ENCODE measurements at places on chromosomes 4 and X.

DNA sequence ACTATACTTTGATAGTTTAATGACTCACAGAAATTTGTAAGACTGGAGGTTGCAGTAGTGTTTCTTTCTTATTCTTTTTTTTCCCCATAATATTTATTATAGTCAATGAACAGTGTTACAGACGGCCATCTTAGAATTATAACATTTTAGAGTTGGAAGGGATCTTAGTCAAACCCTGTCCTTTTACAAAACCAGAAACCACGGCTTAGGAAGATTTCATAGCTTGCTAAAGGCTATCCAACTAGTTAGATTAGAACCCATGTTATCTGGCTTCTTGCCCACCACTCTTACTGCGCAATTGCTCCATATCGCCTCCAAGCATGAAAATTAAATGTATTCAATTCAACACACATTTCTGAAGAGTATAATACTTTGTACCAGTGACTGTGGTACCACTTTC lies 1.1 kb downstream of the XIAP start:
- H3K27ac ChIP-seq, result peak overlapping the region; percentile 96
- no peaks in the 10 kb centered on the region for H3K36me3 ChIP-seq
- peaks cover 9% of the 10 kb centered on the region for H3K4me1 ChIP-seq
- no peak for DNase-seq
- no peaks in the 10 kb centered on the region for H3K27me3 ChIP-seq

DNA sequence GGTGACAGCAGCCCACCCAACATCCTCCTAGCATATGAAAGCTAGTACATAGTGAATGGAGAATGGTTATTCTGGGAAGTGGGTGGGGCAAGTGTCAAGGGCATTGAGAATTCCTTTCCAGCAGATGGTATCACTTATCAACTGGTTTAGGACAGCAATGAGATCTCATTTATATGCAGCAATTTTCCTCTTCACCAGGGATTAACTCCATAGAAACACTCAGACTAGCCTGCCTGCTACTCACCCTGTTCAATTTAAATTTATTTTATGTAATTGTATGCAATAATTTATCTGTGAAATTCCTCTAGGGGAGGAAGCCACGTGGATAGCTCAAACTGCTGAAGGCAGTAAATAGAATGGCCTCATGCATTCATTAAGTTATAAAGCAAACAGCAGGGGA lies 101.6 kb upstream of the MID1IP1 start:
- no peaks in the 10 kb centered on the region for H3K27me3 ChIP-seq
- no peak overlapping the region for H3K4me3 ChIP-seq
- H3K27ac ChIP-seq, result no peak overlapping the region
- no peaks in the 10 kb centered on the region for H3K36me3 ChIP-seq

- H3K27ac ChIP-seq, result no peak overlapping the region
- H3K27me3 ChIP-seq, result no peaks in the 10 kb centered on the region
- H3K4me3 ChIP-seq, result no peak overlapping the region
- no peaks in the 10 kb centered on the region for H3K36me3 ChIP-seq
These were observed 38.2 kb upstream of the MYOZ2 start for GRCh38 chr4:119097282-119097900.

DNA sequence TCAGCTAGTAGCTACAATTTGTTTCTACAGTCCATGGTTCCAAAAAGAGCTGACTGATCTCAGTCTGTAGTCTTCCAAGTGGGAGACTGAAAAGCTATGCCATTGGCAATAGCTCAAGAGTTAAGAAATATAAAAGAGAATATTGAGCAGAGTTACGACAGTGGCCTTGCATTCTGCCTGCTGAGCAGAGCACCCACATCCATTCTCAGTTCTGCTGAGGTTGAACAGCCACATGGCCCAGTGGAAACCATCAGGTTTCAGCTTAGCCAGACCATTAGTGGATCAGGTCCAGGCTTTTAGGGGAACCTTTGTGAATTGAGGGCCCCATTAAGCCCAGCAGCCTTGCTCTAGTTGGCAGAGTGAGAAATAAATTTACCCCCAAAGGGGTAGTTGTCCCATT lies 28.1 kb downstream of the ZNF81 start:
- no peaks in the 10 kb centered on the region for H3K27me3 ChIP-seq
- no peaks in the 10 kb centered on the region for H3K36me3 ChIP-seq
- H3K27ac ChIP-seq, result no peak overlapping the region

DNA sequence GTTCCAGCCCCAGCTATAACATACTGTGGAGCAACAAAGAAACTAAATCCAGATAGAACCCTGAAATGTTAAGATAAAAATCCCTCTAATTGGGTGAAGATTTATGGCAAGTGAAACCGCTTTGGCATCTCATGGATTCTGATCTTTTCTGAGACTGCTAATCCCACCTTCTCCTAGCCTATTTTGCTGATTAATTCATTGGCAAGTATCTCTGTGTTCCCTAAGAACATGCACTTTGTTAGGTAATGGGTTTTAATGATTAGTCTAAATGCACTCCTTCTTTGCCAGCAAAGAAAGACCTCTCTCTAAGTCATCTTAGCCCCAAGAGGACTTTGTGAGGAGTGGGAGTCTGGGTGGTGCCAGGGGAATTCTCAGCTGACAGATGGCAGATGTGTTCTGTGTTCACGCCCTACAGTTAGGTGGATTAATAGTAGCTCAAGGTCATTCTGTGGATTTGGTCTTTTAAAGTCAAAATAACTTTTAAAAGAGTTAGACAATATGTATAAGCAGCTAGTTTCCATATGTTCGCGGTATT lies 171.3 kb downstream of the UNC5C start:
- H3K27me3 ChIP-seq, result no peaks in the 10 kb centered on the region
- no peak for DNase-seq
- no peaks in the 10 kb centered on the region for H3K4me1 ChIP-seq
- H3K27ac ChIP-seq, result no peak overlapping the region
- no peaks in the 10 kb centered on the region for H3K36me3 ChIP-seq

- DNase-seq, result no peak
- H3K36me3 ChIP-seq, result no peaks in the 10 kb centered on the region
- no peak overlapping the region for H3K4me3 ChIP-seq
- H3K27me3 ChIP-seq, result no peaks in the 10 kb centered on the region
These were observed 177.1 kb downstream of the UNC5C start for GRCh38 chr4:95371476-95372224.

- H3K27me3 ChIP-seq, result no peaks in the 10 kb centered on the region
- H3K27ac ChIP-seq, result no peak overlapping the region
- H3K4me1 ChIP-seq, result no peaks in the 10 kb centered on the region
- H3K4me3 ChIP-seq, result no peak overlapping the region
- H3K36me3 ChIP-seq, result no peaks in the 10 kb centered on the region
These were observed 121.3 kb upstream of the AMOT start for GRCh38 chrX:112961981-112962380.

DNA sequence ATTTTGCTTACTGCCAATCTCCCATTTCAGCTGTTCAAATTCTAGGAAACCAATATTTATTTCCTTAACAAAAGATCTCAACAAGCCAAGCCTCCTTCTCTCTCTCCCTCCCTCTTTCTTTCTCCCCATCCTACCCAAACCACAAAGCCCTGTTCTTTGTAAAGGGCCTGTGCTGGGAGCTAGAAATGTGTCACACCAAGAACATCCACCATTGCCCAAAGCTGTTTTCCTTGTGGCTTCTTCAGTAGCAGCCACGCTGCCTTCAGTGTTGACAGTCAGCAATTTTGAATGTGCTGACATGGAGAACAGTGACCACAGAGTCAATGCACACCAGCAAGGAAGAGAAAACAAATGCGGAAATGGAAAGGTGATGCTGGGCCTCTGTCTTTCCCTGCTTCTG lies 203.0 kb downstream of the MAML3 start:
- DNase-seq, result no peak
- H3K4me1 ChIP-seq, result no peaks in the 10 kb centered on the region
- H3K4me3 ChIP-seq, result no peak overlapping the region
- peaks cover 5% of the 10 kb centered on the region for H3K27me3 ChIP-seq
- H3K36me3 ChIP-seq, result no peaks in the 10 kb centered on the region
- H3K27ac ChIP-seq, result no peak overlapping the region

DNA sequence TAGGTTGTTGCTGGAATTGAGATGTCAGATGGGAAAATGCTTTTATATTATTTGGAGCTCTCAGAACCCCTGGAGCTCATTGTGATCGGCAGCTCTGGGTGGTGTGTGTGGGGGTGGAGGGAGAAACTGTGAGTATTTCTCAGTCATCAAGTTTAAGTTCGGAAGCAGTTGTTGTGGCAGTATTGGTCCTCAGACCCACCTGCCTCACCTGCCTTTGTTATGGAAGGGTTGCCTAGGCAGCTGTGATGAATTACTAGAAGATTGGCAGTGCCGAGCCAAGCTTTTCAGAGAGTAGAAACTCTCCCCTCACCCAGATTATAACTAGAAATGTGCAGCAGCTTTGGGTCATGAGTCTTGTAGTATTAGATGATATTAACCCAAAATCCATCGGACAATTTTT lies 9.5 kb downstream of the IGSF1 start:
- DNase-seq, result no peak
- no peak overlapping the region for H3K27ac ChIP-seq
- H3K27me3 ChIP-seq, result no peaks in the 10 kb centered on the region
- no peaks in the 10 kb centered on the region for H3K4me1 ChIP-seq
- H3K4me3 ChIP-seq, result no peak overlapping the region

GRCh38 chr4:72388521-72388920 lies 180.5 kb downstream of the ADAMTS3 start:
- H3K4me1 ChIP-seq, result no peaks in the 10 kb centered on the region
- no peaks in the 10 kb centered on the region for H3K27me3 ChIP-seq
- no peak for DNase-seq
- no peaks in the 10 kb centered on the region for H3K36me3 ChIP-seq
- no peak overlapping the region for H3K4me3 ChIP-seq
- H3K27ac ChIP-seq, result no peak overlapping the region

GRCh38 chr4:8121292-8122015 lies 37.2 kb downstream of the ABLIM2 start:
- no peak for DNase-seq
- peaks cover 30% of the 10 kb centered on the region for H3K27me3 ChIP-seq
- H3K36me3 ChIP-seq, result no peaks in the 10 kb centered on the region
- H3K4me3 ChIP-seq, result no peak overlapping the region
- no peak overlapping the region for H3K27ac ChIP-seq

DNA sequence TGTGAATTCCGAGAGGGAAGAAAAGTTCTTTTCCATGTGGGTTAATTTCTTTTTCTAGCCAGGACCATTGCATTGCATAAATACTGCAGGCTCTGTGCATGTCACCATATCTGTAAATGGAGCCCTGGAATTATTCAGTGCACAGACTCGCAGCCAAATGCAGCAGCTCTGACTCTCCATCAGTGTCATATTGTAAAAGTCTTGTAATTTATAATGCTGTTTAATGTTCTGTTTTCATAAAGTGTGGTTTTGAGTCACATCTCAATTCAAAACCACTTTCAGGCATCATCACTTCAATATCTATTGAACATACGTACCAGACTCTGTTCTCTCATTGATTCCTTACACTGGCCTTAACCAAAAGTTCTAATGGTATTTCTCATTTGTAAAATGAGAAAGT lies 193.9 kb upstream of the RPL34 start:
- H3K27ac ChIP-seq, result no peak overlapping the region
- H3K4me1 ChIP-seq, result no peaks in the 10 kb centered on the region
- DNase-seq, result no peak
- no peak overlapping the region for H3K4me3 ChIP-seq

GRCh38 chrX:123884809-123885408 lies 25.1 kb downstream of the XIAP start:
- H3K36me3 ChIP-seq, result no peaks in the 10 kb centered on the region
- H3K4me3 ChIP-seq, result no peak overlapping the region
- H3K4me1 ChIP-seq, result peaks cover 7% of the 10 kb centered on the region
- H3K27ac ChIP-seq, result no peak overlapping the region
- no peaks in the 10 kb centered on the region for H3K27me3 ChIP-seq
- peak; percentile 31 for DNase-seq

DNA sequence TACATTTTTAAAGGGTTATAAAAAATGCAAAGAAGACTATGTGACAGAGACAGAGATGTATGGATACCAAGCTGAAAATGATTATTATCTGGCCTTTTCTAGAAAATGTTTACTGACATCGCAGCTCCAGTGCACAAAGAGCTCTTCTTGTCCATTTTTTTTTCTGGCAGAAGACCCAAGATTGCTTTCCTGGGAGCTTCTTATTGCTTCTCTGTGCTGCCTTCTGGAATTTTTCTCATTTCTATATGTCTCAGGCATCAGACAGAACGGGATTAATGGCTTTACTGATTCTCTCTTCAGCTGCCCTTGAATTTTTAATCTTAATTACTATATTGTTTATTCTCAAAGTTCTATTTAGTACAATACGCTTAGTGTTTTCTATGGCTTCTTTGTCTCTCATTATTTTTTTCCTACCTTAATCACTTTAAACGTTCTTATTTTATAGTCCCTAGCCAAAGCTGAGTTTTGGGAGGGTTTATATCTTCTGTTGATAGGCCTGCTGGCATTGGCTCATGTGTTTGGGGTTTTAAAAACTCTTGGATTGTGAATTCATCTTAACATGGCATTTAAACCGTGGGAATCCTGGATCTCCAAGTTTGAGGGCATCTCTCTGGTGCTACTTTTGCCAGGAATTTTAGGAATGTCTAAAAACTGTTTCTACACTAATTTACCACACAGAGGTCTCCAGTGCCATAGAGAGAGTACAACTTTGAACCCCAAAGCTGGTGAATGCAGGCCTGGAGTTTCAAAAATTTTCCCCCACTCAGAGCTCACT lies 138.9 kb upstream of the LNX1 start:
- no peaks in the 10 kb centered on the region for H3K36me3 ChIP-seq
- H3K27me3 ChIP-seq, result no peaks in the 10 kb centered on the region
